NCI-H446 (cell line): ENCODE measurements at places on chromosomes 3 and 15.
A peak's percentile ranks its signal among the peaks of the same experiment; 100 is the strongest.

GRCh38 chr15:36271048-36271447 is 308.4 kb upstream of the CDIN1 start:
- no peak for DNase-seq

GRCh38 chr3:57627976-57628375 is 30.8 kb upstream of the ARF4 start:
- DNase-seq: no peak

DNA sequence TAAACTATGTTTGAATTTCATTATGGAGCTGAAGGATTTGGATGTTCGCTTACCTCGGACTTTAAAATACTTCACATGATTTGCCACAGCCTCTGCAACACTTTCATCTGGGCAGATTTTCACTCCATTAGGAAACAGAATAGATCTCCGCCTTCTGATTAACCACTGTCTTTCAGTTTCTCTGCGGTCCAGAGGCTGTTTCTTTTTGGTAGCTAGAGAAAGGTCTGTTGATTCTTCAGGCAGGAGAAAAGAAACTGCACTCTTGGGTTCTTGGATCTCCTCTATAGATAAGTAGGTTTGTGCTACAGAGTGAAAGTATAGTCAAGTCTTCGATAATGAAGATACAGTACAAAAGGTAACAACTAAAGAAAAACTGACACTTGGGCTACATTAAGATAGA is 844 bp downstream of the IMPG2 start:
- no peak for DNase-seq

DNA sequence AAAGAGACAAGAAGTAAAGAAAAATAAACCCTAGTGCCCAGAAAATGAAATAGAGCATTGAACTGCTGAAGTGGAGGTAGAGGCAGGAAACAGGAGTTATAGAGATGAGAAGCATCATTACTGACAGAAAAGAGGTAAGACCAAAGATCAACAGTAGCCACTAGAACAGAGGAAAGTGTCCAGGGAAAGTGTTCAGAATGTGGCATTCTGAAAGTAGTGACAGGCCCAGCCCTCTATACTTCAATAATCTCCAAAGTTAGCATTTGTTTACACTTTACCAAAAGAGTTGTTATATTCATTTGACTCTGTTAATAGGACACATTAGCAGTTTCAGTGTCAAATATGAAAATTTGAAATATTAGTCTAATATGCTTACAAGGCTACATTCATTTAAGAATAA is 727.1 kb upstream of the NECTIN3 start:
- DNase-seq: no peak

- peak; percentile 33 for DNase-seq
Observed at GRCh38 chr3:133871368-133872090, 24.2 kb downstream of the RAB6B start.

DNA sequence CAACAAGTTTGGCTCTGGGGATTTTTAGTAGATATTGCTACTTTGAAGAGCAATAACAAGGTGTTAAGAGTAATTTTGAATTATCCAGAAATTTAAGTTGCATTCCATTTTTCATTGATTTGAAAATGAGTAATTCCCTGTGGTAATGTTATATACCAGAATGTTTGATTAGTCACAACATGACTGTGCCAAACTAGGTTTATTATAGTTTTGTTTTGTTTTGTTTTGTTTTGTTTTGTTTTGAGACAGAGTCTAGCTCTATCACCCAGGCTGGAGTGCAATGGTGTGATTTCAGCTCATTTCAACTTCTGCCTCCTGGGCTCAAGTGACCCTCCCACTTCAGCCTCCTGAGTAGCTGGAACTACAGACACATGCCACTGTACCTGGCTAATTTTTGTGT is 40.7 kb downstream of the CNOT10 start:
- DNase-seq: no peak
